ENCODE measurements at places on chromosomes 16 and 17. TPM values are rescaled to one million over a fixed set of nuclear protein-coding genes. Genes with fewer than 3 reads are reported as not detected.

ABCC11 gene
- not detected for total RNA-seq

- H3K4me1 ChIP-seq, result no peaks in the 10 kb centered on the region
- H3K27me3 ChIP-seq, result no peaks in the 10 kb centered on the region
- no peak overlapping the region for H3K4me3 ChIP-seq
- DNase-seq, result no peak
- no peak overlapping the region for H3K27ac ChIP-seq
These were observed 19.8 kb downstream of the FAM234A start for GRCh38 chr16:254461-254860.

DNA sequence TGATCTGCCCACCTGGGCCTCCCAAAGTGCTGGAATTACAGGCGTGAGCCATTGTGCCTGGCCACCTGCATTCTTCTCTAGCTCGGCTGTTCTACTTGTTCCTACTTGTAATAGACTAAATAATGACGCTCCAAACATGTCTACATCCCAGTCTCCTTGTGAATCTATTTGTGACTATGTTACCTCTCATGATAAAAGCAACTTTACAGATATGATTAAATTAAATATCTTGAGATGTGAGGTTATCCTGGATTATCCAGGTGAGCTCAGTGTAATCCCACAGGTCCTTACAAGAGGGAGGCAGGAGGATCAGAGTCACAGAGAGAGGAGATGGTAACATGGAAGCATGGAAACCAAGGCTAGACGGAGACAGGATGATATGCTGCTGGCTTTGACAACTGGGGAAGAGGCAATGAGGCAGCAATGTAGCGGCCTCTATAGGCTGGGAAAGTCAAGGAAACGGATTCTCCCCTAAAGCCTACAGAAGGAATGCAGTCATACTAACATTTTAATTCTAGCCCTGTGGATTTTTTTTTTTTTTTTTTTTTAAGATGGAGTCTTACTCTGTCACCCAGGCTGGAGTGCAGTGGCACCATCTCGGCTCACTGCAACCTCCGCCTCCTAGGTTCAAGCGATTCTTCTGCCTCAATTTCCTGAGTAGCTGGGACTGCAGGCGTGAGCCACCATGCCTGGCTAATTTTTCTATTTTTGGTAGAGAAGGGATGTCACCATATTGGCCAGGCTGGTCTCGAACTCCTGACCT lies 5.0 kb upstream of the LASP1 start:
- no peak for DNase-seq
- H3K36me3 ChIP-seq, result no peaks in the 10 kb centered on the region
- no peaks in the 10 kb centered on the region for H3K4me1 ChIP-seq
- peak overlapping the region; percentile 32 for H3K27ac ChIP-seq

PAGR1 gene
- total RNA-seq, result 42.5 TPM

DNA sequence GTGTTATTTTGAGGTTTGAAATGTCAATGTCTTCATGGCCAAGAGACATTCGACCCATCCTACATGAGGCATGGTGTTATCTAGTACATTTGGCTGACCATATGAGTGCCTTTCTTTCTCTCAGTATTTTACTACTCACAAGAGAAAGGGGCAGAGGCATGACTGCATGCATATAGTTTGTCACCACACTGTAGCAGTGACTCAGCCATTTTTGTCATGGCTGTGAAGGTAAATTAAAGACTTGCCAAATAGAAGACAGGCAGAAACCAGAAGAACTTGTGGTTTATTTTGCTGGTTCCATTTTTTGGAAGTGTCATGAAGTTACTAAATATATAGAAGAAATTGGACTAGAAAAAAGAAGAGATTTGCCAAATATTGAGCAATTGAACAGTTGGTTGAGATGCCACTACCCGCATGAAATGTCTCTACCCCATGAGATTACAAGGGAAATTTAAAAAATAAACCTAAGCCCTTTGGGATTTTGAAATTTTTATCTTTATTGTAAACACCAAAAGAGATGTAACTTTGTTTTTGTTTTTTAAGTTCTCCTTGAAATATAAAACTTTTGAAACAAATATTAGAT lies 170.3 kb downstream of the CHD9 start:
- no peak overlapping the region for H3K27ac ChIP-seq
- no peak overlapping the region for H3K4me3 ChIP-seq
- DNase-seq, result no peak
- no peaks in the 10 kb centered on the region for H3K27me3 ChIP-seq
- H3K4me1 ChIP-seq, result no peaks in the 10 kb centered on the region

- peak overlapping the region; percentile 51 for H3K27ac ChIP-seq
- no peak overlapping the region for H3K4me3 ChIP-seq
- H3K4me1 ChIP-seq, result peaks cover 81% of the 10 kb centered on the region
- H3K36me3 ChIP-seq, result no peaks in the 10 kb centered on the region
These were observed 9.6 kb downstream of the CDC42EP4 start for GRCh38 chr17:73302189-73302588.

CSH2 gene
- not detected for total RNA-seq
